Naive B cell (primary cell): ENCODE measurements at places on chromosomes 6 and 20.
A peak's percentile ranks its signal among the peaks of the same experiment; 100 is the strongest.

GRCh38 chr6:69022993-69023392 is 387.9 kb downstream of the ADGRB3 start:
- no peak for DNase-seq

GRCh38 chr6:26043384-26044139 is 43.7 kb upstream of the HFE start:
- peak; percentile 88 for DNase-seq

DNA sequence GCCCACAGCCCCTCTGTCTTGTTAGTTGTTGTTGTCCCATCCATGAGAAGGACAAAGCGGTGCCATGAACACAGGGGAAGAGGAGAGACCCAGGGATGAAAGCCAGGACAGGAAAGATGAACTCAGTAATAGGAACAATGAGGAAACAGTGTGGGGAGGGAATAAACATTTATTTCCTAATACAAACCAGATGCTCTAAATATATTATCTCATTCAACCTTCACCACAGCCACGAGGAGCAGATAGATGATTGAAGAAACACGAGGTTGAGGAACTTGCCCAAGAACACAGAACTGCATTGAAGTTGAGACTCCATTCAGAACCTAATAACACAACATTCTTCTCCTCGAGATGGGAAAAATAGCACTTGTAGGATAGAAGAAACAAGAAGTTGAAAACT is 53.0 kb upstream of the AIG1 start:
- DNase-seq: no peak

- DNase-seq: no peak
Observed at GRCh38 chr6:76615395-76615794, 542.9 kb upstream of the IMPG1 start.

GRCh38 chr6:144377586-144378210 is 92.6 kb downstream of the UTRN start:
- no peak for DNase-seq

DNA sequence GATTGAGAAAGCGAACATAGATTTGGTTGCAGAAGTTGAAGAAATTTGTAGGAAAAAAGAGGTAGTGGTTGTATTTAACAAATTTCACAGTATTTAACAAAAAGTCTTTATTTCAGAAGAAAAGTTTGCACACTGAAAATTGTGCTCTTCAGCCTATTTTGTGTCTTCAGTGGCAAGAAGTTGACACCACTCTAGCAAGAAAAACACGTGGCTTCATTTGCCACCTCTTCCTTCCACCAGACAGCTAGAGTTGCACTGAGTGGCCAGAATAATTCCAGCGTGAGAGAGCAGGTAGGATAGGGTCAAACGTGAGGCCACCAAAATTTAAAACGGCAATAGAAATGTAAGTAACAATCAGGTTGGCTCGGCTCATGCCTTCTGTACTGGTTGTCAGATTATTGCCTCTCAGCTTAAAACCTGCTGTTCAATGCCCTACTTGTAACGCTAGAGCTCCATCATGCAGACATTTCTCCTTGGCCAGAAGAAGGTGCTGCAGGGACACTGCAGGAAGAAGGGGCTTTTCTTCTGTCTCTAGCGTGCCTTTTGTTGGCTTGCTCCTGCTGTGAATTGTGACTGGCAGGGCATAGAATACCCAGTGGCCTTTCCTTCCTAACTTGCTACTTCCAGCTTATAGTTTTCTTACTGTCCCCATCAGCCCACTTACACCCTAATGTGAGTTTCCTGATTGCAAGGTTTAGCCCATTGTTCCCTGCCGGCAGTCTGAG is 12.1 kb downstream of the TRAPPC3L start:
- no peak for DNase-seq
